Suppressor macrophage treated with lipopolysaccharide for 1 hour (primary cell): ENCODE measurements at places on chromosomes 11 and 22.

DNA sequence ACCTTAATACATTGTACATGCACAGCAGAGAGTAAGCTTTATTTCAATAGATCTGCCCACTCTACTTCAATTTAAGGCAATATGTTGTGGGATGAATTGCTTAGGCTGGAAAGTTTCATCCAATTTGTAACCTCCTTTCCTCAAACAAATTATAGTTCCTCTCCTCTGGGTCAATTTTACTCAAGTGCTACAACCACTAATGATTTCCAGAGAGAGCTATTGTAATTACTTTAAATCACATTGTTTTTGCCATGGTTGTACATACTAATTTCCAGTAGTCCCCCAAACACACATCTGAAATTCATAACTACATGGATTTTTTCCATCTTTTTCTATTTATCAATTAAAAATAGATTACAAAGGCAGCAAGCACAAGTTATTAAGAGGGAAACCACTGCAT is 72.9 kb downstream of the APIP start:
- DNase-seq = no peak

GRCh38 chr22:28608546-28608945 is 71.1 kb downstream of the TTC28 start:
- DNase-seq = no peak

DNA sequence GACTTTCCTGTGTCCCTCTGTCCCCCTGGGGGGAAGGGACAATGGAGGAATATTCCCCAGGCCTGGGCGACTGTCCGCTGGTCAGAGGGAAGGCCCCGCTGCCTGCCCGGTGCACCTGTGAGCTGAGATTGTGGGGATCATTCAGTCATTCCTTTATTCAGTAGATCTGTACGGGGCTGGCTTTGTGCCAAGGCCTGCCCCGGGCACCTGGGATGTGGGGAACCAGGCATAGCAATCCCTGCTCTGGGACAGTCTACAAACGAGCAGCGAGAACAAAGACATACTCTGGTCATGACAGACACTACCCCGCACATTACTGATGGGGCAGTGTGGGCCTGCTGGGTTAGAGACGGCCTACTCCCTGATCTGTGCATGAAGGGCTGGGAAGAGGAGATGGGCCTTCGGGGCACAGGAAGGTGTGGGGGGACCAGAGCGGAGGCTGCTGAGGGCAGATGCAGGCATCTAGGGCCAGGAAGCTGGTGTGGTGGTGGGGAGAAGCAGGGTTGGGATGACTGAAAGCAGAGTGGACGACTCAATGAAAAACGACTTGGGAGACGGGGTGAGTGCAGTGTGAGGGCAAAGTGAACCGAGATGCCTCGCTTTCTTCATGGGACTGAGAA is 1.8 kb upstream of the MYO7A start:
- DNase-seq = no peak

DNA sequence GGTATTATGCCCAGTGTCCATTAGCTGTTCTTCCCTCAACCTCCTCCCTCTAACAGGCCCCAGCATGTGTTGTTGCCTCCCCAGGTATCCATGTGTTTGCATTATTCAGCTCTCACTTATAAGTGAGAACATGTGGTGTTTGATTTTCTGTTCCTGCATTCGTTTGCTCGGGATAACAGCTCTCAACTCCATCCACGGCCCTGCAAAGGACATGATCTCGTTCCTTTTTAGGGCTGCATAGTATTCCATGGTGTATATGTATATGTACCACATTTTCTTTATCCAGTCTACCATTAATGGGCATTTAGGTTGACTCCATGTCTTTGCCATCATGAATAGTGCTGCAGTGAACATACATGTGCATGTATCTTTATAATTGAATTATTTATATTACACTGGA is 82.8 kb downstream of the PRMT3 start:
- DNase-seq = no peak

GRCh38 chr22:40418366-40419201 is 48.2 kb downstream of the SGSM3 start:
- DNase-seq = no peak

- no peak for DNase-seq
These were observed 705.0 kb downstream of the NTM start for GRCh38 chr11:132075447-132075846.

DNA sequence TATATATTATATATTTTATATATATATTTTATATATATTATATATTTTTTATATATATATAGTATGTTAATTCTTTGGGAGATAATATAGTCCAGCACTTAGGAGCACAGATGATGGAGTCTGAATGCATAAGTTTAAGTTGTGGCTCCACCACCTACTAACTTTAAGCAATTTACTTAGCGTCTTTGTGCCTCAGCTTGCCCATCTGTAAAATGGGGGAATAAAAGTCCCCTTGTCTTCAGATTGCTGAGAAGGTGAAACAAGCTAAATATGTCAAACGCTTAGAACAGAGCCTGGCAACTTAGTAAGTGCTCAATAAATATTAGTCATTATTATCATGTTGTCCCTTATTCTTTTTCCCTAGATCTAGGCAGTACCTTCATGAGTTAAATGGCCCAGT is 27.5 kb downstream of the DSCAML1 start:
- DNase-seq = no peak

DNA sequence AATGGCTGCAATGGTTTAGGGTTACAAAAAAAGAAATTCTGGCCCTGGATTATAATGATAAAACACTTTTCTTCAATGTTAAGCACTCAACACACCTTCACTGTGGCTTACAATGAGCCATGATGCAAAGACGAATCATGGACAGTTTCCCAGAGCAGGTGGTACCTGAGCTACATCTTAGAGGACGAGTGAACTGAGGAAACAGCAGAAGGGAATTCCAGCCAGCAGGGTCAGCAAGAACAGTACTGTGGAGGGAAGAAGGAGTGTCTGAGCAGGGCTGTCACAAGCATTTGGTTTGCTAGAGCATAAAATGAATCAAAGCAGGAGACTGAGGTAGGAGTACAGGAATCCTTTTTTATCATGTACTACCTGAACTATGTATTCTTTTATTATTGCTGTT is 332.8 kb upstream of the C11orf87 start:
- DNase-seq = no peak
